ENCODE measurements at places on chromosomes 5 and 9.

GRCh38 chr5:5165541-5166002 is 25.4 kb downstream of the ADAMTS16 start:
- DNase-seq, result peak; percentile 34

- DNase-seq, result peak; percentile 95
These were observed 58.3 kb upstream of the CPEB4 start for GRCh38 chr5:173829826-173830225.

- DNase-seq, result no peak
These were observed 403.0 kb downstream of the GADD45G start for GRCh38 chr9:90007516-90008440.

DNA sequence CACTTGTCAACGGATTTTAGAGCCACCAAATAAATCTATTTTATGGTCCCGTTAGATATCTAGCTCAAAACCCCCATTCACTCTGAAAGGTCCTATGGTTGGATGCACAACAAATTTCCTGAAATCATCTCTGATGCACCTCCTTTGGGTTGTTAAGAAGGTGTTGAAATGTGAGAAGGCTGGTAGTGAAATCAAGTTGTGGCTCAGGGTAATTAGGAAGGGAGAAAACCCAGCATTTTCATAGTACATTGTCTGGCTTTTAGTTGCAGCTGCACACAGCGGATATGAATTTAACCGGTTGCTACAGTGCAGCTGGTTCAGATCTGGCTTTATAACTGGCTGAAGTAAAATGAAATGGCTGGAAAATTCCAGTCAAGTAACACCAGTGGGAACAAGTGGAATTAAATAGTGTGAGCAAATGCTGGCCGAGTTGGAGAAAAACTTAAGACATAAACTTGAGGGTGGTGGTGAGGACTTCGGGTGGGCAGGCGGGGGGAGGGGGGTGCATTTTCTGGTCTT is 17.6 kb downstream of the RGMB start:
- DNase-seq, result no peak

DNA sequence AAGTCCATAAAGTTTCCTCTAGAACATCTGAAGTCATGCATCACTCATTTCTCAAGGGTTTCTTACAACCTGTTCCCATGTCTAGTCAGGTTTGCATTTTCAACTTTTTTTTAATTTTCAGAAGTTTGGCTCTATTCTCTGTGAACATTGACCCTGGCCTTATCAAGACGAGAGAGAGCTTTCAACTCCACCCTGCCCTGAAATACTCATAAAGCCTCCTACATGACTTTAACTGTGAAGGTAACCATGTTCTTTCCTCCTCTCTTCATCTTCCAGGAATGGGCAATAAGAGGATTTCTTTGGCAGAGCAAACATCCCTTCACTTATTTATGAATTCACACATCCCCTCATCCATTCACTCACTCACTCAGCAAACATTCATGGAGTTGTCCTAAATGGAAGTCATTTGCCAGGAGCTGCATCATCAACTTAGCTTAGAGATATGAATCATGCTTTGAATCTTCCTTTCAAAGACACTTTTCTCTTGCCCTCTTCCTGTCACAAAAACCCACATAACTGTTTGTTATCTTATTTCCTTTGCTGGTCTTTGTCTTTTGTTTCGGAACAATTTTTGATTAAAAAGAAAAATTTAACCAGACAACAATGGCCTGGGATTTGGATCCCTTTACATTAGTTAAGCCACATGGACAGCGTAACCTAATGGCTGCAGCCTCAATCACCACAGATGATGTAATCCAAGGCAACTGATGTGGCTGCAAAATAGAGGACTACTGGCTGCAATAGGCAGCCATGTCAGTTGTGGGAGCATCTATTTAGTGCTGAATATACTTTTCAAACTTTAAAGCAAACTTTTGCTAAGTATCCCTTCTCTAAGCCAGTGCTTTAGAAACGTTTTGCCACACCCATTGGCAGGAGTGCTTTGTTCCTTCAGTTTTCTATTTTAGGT is 43.0 kb upstream of the GNAQ start:
- no peak for DNase-seq

DNA sequence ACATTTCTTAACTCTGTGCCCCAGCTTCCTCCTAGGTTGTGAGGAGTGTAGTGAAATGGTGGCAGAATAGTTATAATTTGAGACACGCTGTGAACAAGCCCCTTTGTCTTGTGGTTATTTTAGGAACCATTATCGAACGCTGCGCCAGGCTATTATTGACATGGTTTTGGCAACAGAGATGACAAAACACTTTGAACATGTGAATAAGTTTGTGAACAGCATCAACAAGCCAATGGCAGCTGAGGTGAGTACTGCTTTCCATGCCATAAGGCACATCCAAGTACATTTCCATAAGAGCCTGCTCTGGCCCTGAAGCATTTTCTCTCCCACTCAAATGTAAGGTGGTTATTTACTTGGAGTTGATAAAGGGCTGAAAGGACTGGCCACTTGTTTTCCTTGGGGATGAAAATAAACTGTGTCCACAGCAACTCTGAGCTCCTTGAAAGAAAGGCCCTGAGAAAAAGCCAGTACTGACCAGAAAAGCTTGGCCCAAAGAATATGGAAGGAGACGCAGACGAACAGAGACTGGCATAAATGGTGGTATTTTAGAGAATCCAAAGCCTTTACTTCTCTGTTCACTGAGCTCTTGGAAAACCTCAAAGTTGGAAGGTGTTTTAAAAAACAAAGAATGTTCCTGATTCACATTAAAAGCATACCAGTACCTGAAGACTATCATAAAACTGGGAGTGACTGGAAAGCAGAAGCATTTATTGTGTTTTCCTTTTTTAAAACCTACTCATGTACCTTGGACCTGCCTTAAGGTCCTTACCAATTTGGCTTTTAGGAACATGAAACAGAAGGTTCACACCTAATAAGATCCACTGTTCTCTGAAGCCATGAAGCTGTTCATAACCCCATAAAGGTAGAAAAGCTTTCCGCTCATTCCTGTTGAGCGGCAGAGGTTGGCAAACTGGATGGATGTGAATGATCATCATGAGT is 72.2 kb downstream of the WDR41 start:
- DNase-seq, result no peak

GRCh38 chr9:115212832-115213231 is 94.9 kb upstream of the TNC start:
- DNase-seq, result no peak

DNA sequence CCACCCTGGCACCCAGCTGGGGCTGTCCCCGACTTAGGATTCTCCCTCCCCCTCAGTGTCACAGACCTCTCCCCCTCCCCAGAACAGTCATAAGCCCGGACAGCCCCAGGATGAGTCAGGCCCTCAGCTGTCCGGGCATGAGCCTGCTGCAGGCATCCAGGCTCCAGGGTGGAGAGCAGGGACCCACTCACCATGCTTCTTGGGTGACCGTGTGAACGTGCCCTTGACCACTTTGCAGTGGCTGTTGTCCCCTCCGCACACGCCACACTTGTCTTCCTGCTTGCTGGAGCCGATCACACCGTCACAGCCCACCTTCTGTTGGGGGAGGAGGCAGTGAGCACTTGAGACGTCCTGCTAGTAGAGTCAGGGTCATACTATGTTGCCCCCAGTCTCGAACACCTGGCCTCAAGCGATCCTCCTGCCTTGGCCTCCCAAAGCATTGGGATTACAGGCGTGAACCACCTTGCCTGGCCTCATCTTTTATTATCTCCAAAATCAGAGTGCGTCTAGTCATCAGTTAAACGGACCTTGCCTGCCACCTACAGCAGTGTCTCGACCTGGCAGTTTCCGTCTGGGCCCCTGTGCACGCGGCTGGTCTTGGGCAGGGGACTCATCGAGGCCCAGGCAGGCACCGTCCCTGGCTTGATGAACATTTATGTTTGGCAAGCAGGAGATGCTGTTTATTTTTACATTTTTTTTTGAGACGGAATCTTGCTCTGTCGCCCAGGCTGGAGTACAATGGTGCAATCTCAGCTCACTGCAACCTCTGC is 72.6 kb downstream of the ZNF354C start:
- no peak for DNase-seq

- DNase-seq, result no peak
These were observed 43.5 kb upstream of the RNF38 start for GRCh38 chr9:36443581-36443980.

DNA sequence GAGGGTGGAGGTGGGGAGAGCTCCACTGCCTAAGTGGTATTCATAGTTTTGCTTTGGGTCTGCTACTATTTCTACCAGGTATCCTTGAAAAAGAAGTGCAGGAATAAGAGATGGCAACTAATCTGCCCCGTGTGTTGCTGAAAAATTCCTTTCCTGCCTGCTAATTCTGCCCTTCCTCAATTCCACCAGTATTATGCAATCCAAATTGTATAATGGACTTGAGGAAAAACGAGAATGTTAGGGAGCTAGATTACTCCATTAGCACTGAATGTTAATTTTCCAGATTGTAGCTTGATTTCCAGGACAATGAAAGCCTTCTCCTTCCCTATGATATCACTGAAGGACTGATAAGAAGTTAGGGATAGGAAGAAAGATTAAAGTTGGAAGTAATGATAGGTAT is 16.9 kb downstream of the ADAM19 start:
- DNase-seq, result no peak

DNA sequence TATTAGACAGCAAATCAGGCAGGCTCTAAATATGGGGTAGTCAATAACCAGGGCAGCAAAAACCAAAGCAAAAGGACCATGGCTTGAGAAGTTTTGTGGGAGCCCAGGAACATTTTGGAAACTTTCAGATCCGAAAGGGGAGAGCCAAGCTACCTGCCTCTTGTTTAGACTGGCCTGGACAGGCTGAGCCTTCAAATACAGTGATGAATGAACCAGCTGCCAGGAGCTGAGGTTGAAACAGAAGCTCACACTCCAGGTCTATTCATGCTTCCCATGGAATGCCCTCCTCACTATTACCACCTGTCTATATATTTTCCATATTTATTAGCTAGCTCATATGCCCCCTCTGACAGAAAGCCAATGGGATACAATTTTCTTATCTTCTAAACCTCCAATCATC is 150.8 kb upstream of the SLC44A1 start:
- no peak for DNase-seq

DNA sequence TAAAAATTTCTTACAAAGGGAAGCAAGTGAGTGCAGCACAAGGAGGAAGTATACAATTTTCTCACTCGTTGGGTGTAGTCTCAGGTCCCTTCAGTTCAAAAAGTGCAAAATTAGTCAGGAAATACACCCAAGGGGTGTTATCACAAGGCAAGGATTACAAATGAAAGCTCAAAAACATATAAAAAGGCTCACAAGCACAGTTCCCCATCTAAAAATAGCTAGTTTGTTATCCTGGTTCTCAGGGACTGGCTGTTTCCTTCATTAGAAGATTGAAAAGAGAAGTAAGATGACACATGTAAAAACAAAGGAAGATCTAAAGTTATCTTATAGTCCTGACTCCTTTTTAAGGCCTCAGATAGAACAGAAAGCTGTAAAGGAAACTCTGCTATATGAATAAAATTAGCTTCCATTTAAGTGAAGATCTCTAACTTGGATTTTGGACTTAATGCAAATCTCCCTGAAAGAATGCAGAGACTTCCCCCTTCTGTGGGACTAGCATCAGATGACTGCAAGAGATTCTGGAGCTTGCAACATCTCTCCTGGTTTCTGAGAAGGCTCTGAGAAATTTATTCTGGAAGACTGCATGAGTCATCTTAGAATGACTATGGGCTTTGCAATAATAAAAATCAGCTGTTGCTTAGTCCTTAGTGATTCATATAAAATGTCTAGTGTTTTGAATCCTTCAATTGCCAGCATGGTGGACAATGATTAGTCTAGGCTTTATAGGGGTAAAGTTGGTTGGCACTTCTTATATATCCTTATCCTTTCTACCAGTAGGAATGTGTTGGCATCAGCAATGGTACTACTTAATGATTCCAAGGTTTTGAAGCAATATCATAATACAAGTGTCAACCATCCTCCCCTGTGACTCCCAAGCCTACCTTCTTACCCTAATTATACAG is 25.4 kb downstream of the DAB2 start:
- peak; percentile 83 for DNase-seq

GRCh38 chr5:72499730-72500129 is 7.5 kb downstream of the ZNF366 start:
- no peak for DNase-seq

DNA sequence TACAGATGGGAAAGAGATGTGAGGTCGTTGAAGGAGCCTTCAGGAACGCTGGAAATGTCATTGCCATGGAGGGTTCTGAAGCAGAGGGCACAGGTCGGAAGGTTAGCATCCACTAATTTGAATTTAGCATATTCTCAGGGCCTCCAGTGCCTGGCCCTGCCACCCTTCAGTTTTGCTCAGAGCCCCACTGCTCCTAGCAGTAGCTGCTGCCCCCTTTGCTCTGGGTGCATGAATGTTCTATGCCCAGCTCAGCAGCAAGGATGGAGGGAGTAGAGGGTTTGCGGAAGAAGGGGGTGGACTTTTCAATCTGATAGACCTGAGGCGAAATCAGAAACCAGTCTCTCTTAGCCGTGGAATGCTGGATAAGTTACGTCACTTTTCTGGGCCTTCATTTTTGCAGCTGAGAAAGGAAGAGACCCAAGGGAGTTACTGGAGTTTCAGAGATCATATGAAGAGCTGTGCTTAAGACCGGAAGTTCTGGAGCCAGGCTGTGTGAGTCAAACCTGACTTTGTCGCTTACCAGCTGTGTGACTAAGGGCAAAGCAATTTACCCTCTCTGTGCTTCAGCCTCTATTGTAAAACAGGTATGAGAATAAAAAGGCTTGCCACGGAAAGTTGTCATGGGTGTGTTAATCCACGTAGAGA is 133.2 kb upstream of the PANK3 start:
- DNase-seq, result no peak

DNA sequence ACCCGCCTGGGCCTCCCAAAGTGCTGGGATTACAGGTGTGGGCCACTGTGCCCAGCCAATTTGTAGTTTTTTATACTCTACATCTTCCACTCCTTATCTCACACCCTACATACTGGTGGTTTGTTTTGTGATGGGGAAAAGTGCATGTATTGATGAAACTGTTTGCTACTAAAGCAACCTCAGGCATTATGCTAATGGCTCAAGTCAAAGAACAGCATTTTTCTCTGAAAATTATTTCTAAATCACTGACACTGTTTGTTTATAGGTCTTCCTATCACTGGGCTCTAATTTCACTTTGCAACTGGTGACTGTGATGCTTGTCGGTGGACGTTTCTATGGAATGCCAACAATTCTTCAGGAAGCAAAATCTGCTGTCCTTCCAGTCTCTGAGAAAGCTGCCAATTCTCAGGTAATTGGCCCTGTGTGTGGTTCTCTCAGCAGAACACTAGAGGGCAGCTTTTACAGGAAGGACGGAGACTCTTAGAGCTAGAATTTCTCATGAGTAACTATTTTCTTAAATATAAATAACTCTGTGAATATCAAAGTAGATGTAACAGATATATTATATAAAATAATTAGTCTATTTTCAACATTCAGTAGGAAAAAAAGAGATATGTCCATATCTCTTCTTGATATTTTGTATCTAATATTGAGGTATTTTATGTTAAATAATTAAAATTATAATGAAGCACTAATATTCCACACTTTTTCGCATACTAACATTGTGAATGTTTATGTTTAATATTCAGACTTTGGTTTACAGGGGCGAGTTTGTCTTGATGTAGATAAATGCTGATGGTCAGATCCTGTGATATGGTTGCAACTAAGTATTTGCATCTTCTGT is 244.1 kb downstream of the ADGRV1 start:
- peak; percentile 56 for DNase-seq

DNA sequence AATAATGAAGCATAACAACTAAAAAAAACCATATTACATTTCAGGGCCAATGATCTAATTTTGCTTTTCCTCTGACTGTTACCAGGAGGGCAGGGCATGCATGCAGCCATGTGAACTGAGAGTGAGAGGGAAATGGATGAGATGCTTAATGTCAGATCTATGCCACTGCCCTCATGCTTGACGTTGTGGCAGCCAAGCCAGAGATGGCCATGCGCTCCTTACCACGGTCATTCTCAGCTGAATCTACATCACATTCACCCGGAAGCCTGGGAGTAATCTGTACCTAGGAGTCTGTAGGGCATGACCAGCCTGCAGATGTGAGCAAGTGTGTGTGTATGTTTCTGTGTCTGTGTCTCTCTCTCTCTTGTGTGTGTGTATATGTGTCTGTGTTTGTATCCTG is 183.7 kb downstream of the KDM4C start:
- no peak for DNase-seq
